ENCODE measurements at places on chromosomes 12 and 14.

DNA sequence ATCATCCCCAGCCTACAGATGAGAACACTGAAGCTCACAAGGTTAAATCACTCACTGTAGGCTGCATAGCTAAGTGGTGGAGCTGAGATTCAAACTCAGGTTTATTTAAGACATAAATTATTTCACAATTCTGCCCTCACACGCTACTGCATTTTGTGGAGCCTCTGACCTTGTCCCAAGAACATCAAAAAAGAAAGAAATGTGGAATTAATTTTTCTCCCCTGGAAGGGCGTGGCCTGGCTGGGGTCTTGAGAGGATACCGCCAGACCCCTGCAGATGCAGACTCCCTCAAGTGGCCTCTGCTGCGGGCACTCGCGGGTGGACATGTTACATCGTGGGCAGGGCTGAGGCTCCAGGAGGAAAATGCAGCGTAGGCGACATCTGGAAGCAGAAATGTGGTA, 40.6 kb downstream of the LTBP2 start:
- DNase-seq: no peak

GRCh38 chr12:23948291-23948690, 1.2 kb downstream of the SOX5 start:
- DNase-seq: no peak

DNA sequence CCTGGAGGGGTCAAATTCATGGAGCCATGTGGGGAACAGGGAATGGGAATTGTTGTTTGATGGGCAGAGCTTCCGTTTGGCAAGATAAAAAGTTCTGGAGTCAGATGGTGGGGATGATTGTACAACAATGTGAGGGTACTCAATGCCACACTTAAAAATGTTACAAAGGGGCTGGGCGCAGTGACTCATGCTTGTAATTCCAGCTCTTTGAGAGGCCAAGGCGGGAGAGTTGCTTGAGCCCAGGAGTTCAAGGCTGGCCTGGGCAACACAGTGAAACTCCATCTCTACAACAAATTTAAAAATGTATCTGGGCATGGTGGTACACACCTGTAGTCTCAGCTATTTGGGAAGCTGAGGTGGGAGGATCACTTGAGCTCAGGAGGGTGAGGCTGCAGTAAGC, 66.0 kb upstream of the DIO3 start:
- no peak for DNase-seq

- DNase-seq: no peak
These were observed 117.3 kb downstream of the LGMN start for GRCh38 chr14:92631098-92631497.

Measured in GM06990 (cell line).